ENCODE measurements at places on chromosomes 2 and 18.

GRCh38 chr2:219178377-219179175 is 501 bp downstream of the RETREG2 start:
- DNase-seq: no peak

GRCh38 chr2:241686324-241686649 is 328 bp downstream of the DTYMK start:
- no peak for DNase-seq

- no peak for DNase-seq
Measured at GRCh38 chr2:224561234-224562005, 23.7 kb downstream of the CUL3 start.

- no peak for DNase-seq
Measured at GRCh38 chr2:240915526-240916341, 9.6 kb downstream of the CROCC2 start.

DNA sequence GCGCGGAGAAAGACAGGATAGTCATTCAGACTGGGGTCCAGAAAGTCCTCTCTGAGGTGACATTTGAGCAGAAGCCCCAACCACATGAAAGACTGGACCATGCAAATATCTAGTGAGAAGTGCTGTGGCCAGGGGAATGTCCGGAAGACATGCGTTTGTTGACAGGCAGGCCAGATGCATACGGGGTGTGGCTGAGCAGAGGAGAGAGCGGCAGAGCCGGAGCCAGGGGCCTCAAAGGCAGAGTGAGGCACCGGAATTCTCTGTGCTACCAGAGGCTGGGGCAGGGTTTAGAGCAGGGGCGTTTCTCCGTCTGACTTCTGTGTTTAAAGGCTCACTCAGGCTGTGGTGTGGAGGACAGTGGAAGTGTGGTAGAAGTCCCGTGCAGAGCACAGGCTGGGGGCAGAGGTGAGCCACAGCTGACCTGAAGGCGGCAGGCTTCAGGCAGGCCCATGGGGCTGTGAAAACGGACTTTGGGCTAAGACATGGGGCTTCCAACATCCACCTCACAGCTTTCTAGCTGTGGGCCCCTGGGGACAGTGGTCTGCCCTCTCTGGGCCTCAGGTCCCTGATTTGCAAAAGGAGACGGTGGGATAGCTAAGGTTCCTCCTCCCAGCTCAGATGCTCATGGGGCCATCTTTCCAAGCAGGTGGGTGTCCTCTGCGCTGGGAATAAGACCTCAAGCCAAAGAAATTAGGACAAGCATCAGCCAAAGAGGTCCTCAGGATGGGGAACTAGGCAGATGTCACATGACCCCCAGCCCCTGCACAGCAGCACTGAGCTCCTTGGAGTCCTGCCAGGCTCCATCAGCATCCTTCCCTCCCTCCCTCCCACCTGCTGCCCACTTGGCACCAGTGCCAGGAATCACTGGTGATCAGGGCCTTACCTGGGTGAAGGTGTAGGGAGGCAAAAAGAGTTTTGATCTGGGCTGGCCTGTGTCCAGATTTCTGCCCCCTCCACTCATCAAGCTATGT is 11.2 kb downstream of the RUFY4 start:
- no peak for DNase-seq

GRCh38 chr18:8501044-8501443 is 108.2 kb upstream of the RAB12 start:
- DNase-seq: no peak

GRCh38 chr2:69382547-69382946 is 4.5 kb downstream of the GFPT1 start:
- no peak for DNase-seq

GRCh38 chr18:10002280-10002679 is 88.5 kb downstream of the VAPA start:
- DNase-seq: no peak

GRCh38 chr18:56711708-56712445 is 60.7 kb downstream of the WDR7 start:
- no peak for DNase-seq

Measured in stimulated activated CD8-positive, alpha-beta memory T cell treated with anti-CD3 and anti-CD28 coated beads, Interleukin-4, amount 100 ng/mL, for 1 hour (primary cell).